ENCODE measurements at places on chromosomes 11 and 22.

- DNase-seq = no peak
Observed at GRCh38 chr11:975827-976226, 50.2 kb downstream of the AP2A2 start.

GRCh38 chr22:30326255-30326705 is 461 bp downstream of the TBC1D10A start:
- DNase-seq = no peak

- no peak for DNase-seq
Observed at GRCh38 chr22:34129691-34130486, 209.6 kb upstream of the LARGE1 start.

DNA sequence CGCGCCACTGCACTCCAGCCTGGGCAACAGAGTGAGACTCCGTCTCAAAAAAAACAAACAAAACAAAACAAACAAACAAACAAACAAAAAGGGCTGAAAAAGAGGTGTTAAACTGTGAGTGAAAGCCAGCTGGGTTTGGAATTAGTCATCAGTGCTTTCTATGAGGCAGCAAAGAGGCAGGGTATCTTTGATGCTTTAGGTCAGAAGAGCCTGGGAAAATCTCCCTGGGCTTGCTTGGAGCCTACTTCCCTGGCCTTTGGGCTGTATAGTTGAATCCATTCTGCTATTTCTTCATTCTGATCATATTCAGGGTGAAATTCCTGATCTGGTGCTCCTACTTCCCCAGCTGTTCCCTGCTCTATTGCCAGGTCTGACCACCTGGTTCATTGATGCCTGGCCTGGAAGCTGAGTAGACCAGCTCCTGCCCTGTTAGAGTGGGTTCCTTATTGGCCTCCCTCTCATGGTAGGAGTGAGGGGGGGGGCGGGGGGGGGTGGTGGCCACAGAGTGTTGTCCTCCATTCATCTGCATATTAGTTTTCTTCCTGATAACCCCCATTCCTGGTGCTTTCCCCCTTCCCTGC is 65.6 kb downstream of the INSC start:
- DNase-seq = no peak

- no peak for DNase-seq
Observed at GRCh38 chr22:22752556-22753477, 108.4 kb downstream of the GGTLC2 start.

- DNase-seq = peak; percentile 46
Observed at GRCh38 chr11:122850076-122850631, 11.9 kb downstream of the CRTAM start.

- no peak for DNase-seq
Observed at GRCh38 chr11:44190883-44191230, 95.4 kb downstream of the EXT2 start.

DNA sequence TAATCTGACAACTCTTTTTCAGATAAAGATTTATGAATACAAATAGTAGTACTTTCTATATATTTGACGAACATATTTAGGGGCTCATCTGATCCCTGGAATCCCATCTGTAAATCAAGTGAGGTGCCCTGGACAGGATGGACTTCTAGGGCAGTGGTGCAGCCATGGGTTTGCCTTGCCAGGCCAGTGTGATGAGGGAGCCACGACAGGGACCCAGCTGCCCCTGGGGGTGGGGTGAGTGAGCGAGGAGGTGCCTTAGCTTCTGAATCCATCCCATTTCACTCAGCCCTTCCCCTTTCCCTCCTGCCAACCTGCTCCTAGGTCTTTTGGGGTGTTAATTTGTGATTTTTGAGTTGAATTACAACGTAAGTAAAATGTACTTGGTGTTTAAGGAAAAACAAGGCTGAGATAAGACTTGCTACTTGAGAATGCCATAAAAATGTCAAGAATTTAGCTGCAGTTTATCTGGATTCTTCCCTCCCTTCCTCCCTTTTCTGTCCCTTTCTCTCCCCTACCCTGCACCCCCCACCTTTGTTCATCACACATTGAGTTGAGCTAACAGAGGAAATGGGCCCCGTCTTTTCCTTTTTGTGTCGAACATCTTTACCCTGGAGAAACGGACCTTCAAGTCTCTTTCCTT is 60.8 kb downstream of the PPFIBP2 start:
- DNase-seq = no peak

Measured in stimulated activated naive CD4-positive, alpha-beta T cell treated with Interleukin-2 at 50 U/mL for 16 hours (primary cell).